Thoracic aorta (tissue), 2 donors: ENCODE measurements at places on chromosomes 7 and 10.

DNA sequence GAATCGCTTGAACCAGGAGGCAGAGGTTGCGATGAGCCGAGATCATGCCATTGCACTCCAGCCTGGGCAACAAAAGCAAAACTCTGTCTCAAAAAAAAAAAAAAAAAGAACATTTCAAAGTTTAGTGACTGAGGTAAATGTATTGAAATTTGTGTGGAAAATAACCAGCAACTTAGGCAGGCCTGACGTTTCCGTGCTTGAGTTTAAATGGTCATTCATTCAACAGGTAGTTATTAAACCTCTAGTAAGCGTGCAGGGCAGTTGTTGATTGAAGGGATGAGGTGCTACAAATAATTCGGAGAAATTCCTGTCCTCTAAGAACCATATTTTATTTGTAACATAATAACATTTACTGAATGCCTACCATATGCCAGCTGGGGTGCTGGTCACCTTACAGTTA is 135.3 kb downstream of the PRKAG2 start:
- no peak for DNase-seq
- no peak overlapping the region for H3K4me3 ChIP-seq
- H3K4me1 ChIP-seq = peaks cover 26% of the 10 kb centered on the region
- no peaks in the 10 kb centered on the region for H3K27me3 ChIP-seq
- H3K36me3 ChIP-seq = no peaks in the 10 kb centered on the region
- H3K27ac ChIP-seq = no peak overlapping the region

- H3K27ac ChIP-seq = no peak overlapping the region
- H3K4me3 ChIP-seq = no peak overlapping the region
- no peak for DNase-seq
- no peaks in the 10 kb centered on the region for H3K27me3 ChIP-seq
Observed at GRCh38 chr10:115856580-115856979, 416.4 kb downstream of the GFRA1 start.

GRCh38 chr10:109019001-109019424 is 904.3 kb downstream of the XPNPEP1 start:
- H3K36me3 ChIP-seq = no peaks in the 10 kb centered on the region
- no peaks in the 10 kb centered on the region for H3K4me1 ChIP-seq
- H3K4me3 ChIP-seq = no peak overlapping the region

DNA sequence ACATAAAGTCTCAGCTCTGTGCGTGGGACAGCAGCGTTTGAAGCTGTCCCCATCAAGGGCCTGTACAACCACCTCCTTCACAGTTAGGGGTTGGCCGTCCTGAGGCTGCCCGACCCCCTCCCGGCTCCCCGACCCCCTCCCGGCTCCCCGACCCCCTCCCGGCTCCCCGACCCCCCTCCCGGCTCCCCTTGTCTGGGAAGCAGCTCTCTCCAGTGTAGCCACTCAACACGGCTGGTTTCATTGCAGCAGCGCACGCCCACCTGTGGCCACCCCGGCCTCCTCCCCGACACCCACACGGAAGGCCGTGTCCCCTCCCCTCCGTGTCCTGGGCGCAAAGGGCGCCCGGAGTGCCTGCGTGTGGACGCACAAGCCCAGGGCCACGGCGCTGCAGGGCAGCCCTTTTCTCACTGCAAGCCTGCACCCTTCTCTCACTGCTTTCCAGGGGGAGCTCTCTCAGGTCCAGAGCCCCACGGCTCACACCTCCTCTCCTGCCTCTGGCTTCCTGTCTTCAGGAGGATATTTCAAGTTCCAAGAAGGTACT is 20.9 kb upstream of the FAM20C start:
- H3K27ac ChIP-seq = no peak overlapping the region
- no peak overlapping the region for H3K4me3 ChIP-seq
- no peak for DNase-seq
- no peaks in the 10 kb centered on the region for H3K36me3 ChIP-seq

DNA sequence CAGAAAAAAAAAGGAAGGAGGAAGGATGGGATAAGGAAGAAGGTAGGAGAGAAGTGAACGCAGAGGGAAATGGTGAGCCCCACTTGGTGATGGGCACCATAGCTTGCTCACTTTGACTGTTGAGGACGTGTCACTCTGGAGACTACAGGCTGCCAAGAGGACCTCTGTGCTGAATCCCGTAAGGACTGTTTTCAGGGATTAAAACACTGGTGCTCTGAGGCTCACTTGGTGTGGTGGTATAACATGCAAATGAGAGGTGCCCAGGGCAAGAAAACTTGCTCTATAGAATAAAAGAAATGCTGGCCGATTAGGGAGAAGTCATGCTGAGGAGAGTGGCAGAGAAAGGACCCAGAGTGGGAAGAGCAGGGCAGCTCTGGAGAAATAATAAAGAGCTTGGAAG is 5.3 kb upstream of the IL2RA start:
- no peak overlapping the region for H3K4me3 ChIP-seq
- peaks cover 3% of the 10 kb centered on the region for H3K4me1 ChIP-seq
- no peak for DNase-seq
- no peak overlapping the region for H3K27ac ChIP-seq
- no peaks in the 10 kb centered on the region for H3K36me3 ChIP-seq

DNA sequence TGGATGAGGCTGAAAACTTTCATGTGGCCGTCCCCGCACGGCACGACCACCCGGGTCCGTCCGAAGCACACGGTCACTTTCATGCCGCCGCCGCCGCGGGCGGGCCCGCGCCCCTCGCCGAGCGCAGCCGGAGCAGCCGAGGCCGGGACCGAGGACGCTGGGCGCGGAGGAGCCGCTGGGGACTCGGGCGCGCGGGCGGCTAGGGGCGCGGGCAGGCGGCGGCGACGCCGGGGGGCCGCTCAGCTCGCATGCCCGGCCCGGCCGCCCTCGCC is 247 bp downstream of the PARD3 start:
- no peaks in the 10 kb centered on the region for H3K36me3 ChIP-seq
- H3K4me1 ChIP-seq = peaks cover 25% of the 10 kb centered on the region
- H3K27me3 ChIP-seq = no peaks in the 10 kb centered on the region
- no peak for DNase-seq

DNA sequence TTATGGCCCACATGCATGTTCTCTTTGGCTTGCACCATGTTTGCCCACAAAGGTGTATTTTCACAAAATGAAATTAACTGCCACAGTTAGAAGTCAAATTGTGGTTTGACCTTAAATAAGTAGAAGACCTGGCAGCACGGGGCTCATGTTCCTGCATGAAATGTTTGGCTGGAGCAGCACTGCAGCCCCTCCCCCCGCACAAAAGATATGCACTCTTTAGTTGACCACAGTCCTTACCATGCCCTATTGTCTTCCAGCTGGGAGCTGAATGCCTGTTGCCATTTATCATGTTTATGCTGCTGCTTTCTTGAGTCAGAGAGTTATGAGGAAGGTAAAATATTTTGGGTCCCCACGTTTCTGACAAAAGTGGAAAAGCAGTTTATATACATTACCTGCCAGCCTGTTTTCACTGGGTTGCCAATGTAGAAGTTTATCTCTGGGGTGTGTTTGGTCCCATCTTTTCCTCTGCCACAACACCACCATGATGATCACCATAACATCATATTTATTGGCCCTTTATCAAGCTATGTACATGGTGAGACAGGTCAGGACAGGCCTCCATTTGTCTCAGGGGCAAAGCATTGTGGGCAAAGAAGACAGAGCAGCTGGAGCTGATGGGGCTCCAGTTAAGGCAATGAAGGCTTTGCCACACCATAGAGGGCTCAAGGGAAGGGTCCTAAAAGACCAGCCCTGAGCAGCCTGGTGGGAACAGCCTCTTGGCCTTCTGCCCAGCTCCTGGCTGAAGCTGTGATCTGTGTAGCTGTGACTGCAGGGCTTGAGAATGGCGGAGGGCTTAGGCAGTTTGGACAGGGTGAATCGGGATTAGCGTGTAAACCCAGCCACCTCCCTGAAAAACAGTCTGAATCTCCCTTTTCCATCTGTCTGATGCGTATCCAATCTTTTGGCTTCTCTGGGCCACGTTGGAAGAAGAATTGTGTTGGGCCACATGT is 5.4 kb downstream of the PRF1 start:
- no peaks in the 10 kb centered on the region for H3K4me1 ChIP-seq
- DNase-seq = no peak

- no peak overlapping the region for H3K4me3 ChIP-seq
- H3K36me3 ChIP-seq = no peaks in the 10 kb centered on the region
- no peak for DNase-seq
- H3K27ac ChIP-seq = peak overlapping the region; percentile 86
- H3K27me3 ChIP-seq = no peaks in the 10 kb centered on the region
Observed at GRCh38 chr7:130293521-130293920, 560 bp downstream of the CPA4 start.

DNA sequence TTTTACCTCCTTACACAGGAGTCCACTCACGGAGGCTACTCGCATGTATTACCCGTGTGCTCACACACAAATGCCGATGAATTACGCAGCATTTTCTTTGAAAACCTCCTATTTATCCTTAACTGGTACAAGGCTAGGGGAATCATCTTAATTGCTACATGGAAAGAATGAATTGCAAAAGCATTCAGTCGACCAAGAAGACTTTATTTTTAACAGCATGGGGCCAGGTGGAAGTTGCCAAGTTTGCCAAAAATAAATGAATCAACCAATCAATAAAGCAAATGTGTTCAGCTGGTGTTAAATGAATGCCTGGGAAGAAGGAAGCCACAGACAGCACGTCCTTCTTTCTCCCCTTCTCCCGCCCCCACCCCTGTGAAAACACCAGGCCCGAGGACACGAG is 55.8 kb downstream of the CTBP2 start:
- DNase-seq = no peak
- H3K36me3 ChIP-seq = peaks cover 11% of the 10 kb centered on the region
- no peaks in the 10 kb centered on the region for H3K27me3 ChIP-seq
- no peak overlapping the region for H3K4me3 ChIP-seq
- H3K27ac ChIP-seq = no peak overlapping the region

DNA sequence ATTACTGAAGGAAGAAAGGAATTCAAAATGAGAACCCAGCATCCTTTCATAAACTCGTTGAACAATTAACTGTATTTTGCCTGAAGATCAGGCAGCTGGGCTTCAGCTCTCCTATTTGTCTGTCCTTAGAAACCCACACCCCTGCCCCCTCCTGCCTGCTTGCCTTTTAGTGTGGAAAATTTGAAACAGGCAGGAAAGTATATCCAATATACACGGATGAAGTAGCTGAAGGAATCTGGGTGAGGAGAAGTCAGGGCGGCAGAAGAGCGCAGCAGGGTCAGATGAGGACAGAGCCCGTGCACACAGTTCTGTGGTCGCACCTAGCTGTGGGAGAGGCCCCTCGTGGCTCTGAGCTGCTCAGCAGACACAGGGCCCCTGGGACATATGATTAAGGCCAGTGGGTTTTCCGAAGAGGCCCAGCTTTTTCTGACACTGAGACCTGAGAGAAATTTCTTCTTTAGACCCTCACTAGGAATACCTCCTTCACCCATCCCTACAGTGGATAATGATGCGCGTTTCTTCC is 87.9 kb downstream of the ACTR3B start:
- no peak overlapping the region for H3K27ac ChIP-seq
- no peaks in the 10 kb centered on the region for H3K4me1 ChIP-seq
- H3K36me3 ChIP-seq = no peaks in the 10 kb centered on the region
- no peak for DNase-seq

- no peaks in the 10 kb centered on the region for H3K4me1 ChIP-seq
- H3K27me3 ChIP-seq = no peaks in the 10 kb centered on the region
- H3K27ac ChIP-seq = no peak overlapping the region
- H3K4me3 ChIP-seq = peak overlapping the region; percentile 65
Observed at GRCh38 chr7:150799156-150799555, 1.0 kb downstream of the TMEM176B start.

GRCh38 chr7:132121987-132122386 is 454.3 kb downstream of the PLXNA4 start:
- DNase-seq = no peak
- no peak overlapping the region for H3K4me3 ChIP-seq
- H3K27ac ChIP-seq = no peak overlapping the region
- H3K27me3 ChIP-seq = no peaks in the 10 kb centered on the region
- no peaks in the 10 kb centered on the region for H3K4me1 ChIP-seq

DNA sequence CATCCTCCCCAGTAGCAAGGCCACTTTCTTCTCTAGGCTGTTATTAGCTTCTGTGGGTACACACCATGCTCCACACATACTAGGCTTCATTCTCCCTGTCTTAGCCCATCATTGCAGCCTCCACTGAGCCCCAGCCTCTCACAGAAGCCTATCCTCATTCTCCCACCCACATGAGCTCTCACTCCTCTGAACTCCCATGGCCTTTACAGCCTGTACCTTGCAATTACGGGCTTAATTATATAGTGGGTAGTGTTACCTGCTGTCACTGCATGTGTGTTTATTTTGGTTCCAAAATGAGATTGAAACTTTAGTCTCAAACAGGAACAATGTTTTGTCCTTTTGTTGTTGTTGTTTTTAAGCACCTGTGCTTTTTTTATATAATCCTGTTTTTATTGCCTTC is 460.0 kb downstream of the KCNMA1 start:
- no peaks in the 10 kb centered on the region for H3K36me3 ChIP-seq
- no peak overlapping the region for H3K27ac ChIP-seq
- H3K27me3 ChIP-seq = no peaks in the 10 kb centered on the region
- DNase-seq = no peak
- H3K4me1 ChIP-seq = peaks cover 72% of the 10 kb centered on the region

- H3K4me3 ChIP-seq = no peak overlapping the region
- no peaks in the 10 kb centered on the region for H3K27me3 ChIP-seq
- peaks cover 15% of the 10 kb centered on the region for H3K4me1 ChIP-seq
- H3K27ac ChIP-seq = no peak overlapping the region
Observed at GRCh38 chr7:39317107-39317506, 249.1 kb upstream of the YAE1 start.

GRCh38 chr10:51861731-51862130 is 162.3 kb upstream of the CSTF2T start:
- DNase-seq = no peak
- H3K36me3 ChIP-seq = no peaks in the 10 kb centered on the region
- peaks cover 25% of the 10 kb centered on the region for H3K4me1 ChIP-seq
- no peak overlapping the region for H3K4me3 ChIP-seq
- peak overlapping the region; percentile 60 for H3K27ac ChIP-seq
- H3K27me3 ChIP-seq = no peaks in the 10 kb centered on the region

DNA sequence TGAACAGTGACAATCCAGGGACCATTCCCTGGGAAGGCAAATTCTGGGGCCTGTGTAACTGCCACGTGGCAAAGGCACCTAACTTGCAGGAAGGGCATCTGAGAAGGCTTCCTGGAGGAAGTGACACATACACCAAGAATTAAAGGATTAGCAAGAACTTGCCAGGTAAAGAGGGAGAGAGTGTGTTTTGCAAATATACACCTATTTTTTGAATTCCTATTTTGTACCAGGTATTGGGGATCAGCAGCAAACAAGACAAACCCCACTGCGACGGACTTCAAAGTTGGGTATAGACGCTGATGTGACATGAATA is 206.5 kb upstream of the ZMIZ1 start:
- no peaks in the 10 kb centered on the region for H3K27me3 ChIP-seq
- no peak for DNase-seq
- no peak overlapping the region for H3K4me3 ChIP-seq
- no peaks in the 10 kb centered on the region for H3K36me3 ChIP-seq
- no peak overlapping the region for H3K27ac ChIP-seq

DNA sequence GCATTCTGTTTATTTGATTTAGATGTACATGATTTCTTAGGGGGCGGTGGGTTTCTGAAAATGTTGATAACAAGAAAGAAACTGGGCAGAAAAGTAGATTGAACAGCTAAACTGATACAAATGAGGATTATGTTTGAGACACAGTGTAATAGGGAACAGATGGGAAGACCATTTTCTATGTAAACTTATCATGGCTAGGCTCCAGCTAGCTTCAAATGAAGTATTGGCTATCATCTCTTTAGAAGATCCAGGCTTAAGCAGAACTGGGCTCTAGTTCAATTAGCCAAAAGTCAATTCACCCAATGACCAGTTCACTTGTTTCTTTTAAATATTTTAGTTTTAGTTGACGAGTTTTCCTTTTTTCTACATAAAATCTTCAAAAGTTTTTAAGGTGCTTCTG is 639.5 kb downstream of the ANKRD7 start:
- H3K36me3 ChIP-seq = no peaks in the 10 kb centered on the region
- no peak overlapping the region for H3K27ac ChIP-seq
- no peaks in the 10 kb centered on the region for H3K27me3 ChIP-seq
- no peak overlapping the region for H3K4me3 ChIP-seq
- no peaks in the 10 kb centered on the region for H3K4me1 ChIP-seq
